ENCODE measurements at places on chromosomes 13 and 19.

GRCh38 chr19:17602872-17603510 lies 47.5 kb downstream of the COLGALT1 start:
- H3K4me1 ChIP-seq, result peaks cover 11% of the 10 kb centered on the region
- H3K27ac ChIP-seq, result no peak overlapping the region
- H3K4me3 ChIP-seq, result no peak overlapping the region
- peaks cover 29% of the 10 kb centered on the region for H3K27me3 ChIP-seq
- DNase-seq, result no peak
- no peaks in the 10 kb centered on the region for H3K36me3 ChIP-seq

GRCh38 chr19:55454787-55455243 lies 6.6 kb downstream of the ISOC2 start:
- peak; percentile 48 for DNase-seq
- H3K36me3 ChIP-seq, result peaks cover 39% of the 10 kb centered on the region
- H3K27ac ChIP-seq, result no peak overlapping the region
- no peak overlapping the region for H3K4me3 ChIP-seq

DNA sequence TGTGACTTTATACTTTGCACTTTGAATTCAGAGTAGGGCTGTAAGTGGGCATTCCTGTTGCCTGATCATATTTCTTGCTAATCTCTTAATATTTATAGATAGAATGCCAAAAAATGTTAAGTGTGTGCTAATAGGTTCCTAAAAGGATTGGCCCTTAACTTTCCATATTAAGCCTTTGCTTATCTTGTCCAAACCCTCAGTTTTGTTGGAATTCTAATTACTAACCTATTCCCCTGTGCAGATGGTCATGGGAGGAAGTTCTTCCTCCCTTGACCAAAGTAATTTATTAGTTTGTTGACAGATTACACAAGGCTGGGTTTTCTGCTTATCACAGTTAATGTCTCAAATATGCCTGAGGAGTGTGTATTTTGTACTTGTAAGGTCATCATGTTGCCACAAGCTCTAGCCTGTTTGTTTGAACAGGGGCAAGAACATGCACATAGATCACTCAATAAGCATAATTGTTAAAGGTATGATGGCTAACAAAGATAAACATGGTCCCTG lies 541.1 kb upstream of the SPRY2 start:
- H3K4me3 ChIP-seq, result no peak overlapping the region
- no peak overlapping the region for H3K27ac ChIP-seq
- H3K27me3 ChIP-seq, result no peaks in the 10 kb centered on the region
- peak; percentile 77 for DNase-seq
- H3K36me3 ChIP-seq, result no peaks in the 10 kb centered on the region
- H3K4me1 ChIP-seq, result no peaks in the 10 kb centered on the region

DNA sequence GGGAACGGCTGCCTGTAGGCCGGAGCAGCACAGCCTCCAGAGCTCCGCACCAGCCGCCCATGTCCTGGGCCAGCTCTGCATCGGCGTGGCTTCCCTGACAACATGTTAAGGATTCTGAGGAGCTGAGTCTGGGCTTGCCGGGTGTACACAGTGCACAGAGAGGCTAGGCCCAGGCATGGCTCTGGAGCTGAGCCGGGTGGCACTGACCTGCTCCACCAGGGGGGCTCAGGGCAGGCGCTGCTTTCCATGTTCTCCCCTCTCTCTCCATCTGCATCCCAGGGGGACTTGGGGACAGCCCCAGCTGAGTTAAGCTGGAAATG lies 31.6 kb downstream of the AP1M1 start:
- H3K27ac ChIP-seq, result no peak overlapping the region
- H3K27me3 ChIP-seq, result no peaks in the 10 kb centered on the region
- H3K4me3 ChIP-seq, result no peak overlapping the region
- H3K4me1 ChIP-seq, result peaks cover 2% of the 10 kb centered on the region
- H3K36me3 ChIP-seq, result peaks cover 90% of the 10 kb centered on the region
- no peak for DNase-seq

DNA sequence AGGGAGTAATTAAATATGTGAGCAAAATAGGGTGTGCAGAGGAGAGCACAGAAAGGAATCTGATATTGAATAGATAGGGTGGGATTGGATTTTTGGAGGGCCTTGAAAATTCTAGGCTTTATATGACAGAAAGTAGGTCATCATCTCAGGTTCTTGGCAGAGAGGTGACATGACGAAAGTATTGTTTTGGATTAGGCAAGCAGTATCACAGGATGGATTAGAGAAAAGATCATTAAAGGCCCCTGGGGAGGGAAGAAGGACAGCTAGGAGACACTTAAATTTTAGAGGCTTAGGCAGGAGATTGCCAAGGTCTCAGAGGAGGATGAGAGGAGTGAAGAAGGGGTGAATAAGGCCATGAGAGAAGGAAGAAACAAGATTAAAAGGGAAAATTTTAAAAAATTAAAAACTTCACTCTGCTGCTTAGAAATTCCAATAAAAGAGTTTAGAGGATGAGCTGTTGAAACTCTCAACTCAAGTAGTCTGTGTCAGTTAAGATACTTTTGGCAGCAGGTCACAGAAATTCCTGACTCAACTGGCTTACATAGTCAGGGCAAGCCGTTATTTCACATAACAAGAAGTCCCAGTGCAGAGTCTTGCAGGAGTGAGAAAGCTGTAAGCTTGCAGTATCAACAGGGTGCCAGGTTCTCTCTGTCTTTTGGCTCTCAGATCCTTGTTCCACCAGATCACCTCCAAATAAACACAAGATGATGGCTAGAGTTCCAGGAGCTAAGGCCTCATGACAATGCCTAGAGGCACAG lies 8.8 kb downstream of the GPC6 start:
- DNase-seq, result peak; percentile 49
- H3K4me3 ChIP-seq, result peak overlapping the region; percentile 38
- H3K36me3 ChIP-seq, result no peaks in the 10 kb centered on the region
- H3K27me3 ChIP-seq, result no peaks in the 10 kb centered on the region
- peaks cover 4% of the 10 kb centered on the region for H3K4me1 ChIP-seq

DNA sequence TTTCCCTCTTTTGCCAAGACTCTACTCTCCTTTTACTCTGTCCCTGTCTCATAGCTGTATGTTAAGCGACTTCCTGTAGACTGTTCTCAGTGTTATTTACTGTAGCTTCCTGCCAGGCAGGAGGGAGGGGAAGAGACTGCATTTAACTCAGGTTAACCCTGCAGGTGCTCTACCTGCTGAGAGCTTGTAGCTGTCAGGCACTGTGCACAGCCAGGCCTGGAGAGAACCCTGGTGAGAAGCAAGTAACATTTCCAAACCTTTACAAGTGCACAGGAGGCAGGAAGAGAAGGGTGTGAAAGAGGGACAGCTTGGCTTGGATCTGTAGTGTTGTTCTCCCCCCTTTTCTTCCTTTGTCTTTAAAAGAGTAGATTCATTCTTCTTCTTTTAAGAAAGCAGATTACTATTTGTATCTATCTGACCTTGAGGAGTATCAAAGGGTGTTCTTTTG lies 167.1 kb downstream of the LMO7 start:
- no peaks in the 10 kb centered on the region for H3K27me3 ChIP-seq
- no peak overlapping the region for H3K4me3 ChIP-seq
- peaks cover 2% of the 10 kb centered on the region for H3K4me1 ChIP-seq
- no peak overlapping the region for H3K27ac ChIP-seq
- H3K36me3 ChIP-seq, result peaks cover 77% of the 10 kb centered on the region

DNA sequence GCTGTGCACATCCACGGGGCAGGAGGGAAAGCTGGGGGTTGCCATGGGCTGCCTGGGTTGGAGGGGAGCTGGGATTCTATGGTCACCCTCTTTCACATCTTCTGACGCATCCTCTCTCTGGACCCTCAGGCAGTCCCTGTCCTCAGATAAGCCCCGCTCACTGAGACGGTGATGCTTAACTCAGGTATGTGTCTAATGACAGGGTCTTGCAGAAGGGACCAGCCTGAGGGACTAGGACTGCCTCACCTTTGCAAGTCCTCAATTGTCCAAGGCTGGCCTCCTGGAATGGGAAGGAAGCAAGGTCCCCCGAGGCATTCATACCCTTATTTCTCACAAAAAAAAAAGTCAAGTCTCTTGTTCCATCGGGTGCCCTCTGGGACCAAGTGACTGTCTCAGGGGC lies 37.7 kb upstream of the CCNE1 start:
- DNase-seq, result no peak
- no peak overlapping the region for H3K4me3 ChIP-seq
- no peak overlapping the region for H3K27ac ChIP-seq
- H3K4me1 ChIP-seq, result peaks cover 6% of the 10 kb centered on the region

GRCh38 chr13:40063278-40063698 lies 407.8 kb downstream of the COG6 start:
- H3K36me3 ChIP-seq, result no peaks in the 10 kb centered on the region
- no peak for DNase-seq
- no peaks in the 10 kb centered on the region for H3K27me3 ChIP-seq
- no peak overlapping the region for H3K4me3 ChIP-seq

- no peak overlapping the region for H3K4me3 ChIP-seq
- H3K4me1 ChIP-seq, result no peaks in the 10 kb centered on the region
- peaks cover 12% of the 10 kb centered on the region for H3K36me3 ChIP-seq
- H3K27ac ChIP-seq, result no peak overlapping the region
Observed at GRCh38 chr13:49701491-49701890, 10.2 kb upstream of the EBPL start.

Data from mesenchymal stem cell (in vitro differentiated cells and primary cell).